ENCODE measurements at places on chromosomes 5 and 9. TPM values are rescaled to one million over a fixed set of nuclear protein-coding genes. Genes with fewer than 3 reads are reported as not detected.

DNA sequence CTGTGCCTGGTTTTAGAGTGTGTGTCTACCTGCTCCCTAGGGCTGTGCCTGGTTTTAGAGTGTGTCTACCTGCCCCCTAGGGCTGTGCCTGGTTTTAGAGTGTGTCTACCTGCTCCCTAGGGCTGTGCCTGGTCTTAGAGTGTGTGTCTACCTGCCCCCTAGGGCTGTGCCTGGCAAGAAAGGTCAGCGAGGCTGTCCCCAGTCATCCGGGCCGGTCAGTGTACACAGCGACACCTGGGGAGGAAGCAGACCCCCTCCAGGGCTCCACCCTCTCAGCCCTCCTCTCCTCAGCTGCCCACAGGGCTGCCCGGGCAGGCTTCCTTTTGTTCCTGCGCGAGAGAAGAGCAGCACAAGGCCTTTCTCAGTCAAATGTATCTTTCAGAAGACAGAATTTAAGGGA, 4.1 kb downstream of the NRARP start:
- no peak for DNase-seq

GRCh38 chr9:110986529-110986928, 51.7 kb downstream of the LPAR1 start:
- no peak for DNase-seq

Gene OTP
- 0.05 TPM for total RNA-seq

GRCh38 chr9:107881626-107882300, 392.2 kb upstream of the KLF4 start:
- no peak for DNase-seq

Gene ARID3C
- 0.33 TPM for total RNA-seq

- DNase-seq, result no peak
These were observed 125.9 kb downstream of the ROR2 start for GRCh38 chr9:91824151-91824550.

DNA sequence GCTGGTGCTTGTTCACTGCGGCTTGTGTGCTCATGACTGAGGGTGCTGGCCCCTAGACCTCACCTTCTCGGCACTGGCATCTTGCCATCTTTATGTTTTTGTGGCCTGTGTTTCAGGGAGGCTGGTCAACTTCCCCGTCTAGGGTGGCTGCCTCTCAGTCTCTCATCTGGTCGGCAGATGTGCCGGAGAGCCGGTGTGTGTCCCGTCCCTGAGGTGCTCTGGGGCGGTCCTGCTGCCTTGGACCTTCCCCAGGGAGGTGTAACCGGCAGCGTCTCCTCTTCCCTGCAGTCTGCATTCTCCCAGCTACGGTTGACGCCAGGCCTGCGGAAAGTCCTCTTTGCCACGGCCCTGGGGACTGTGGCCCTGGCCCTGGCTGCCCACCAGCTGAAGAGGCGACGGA, 5.6 kb downstream of the MIGA2 start:
- DNase-seq, result no peak

Gene SYK
- 0.28 TPM for total RNA-seq

GRCh38 chr5:180690562-180690961, 41.2 kb upstream of the FLT4 start:
- DNase-seq, result no peak

Gene NUTM2F
- not detected for total RNA-seq

DNA sequence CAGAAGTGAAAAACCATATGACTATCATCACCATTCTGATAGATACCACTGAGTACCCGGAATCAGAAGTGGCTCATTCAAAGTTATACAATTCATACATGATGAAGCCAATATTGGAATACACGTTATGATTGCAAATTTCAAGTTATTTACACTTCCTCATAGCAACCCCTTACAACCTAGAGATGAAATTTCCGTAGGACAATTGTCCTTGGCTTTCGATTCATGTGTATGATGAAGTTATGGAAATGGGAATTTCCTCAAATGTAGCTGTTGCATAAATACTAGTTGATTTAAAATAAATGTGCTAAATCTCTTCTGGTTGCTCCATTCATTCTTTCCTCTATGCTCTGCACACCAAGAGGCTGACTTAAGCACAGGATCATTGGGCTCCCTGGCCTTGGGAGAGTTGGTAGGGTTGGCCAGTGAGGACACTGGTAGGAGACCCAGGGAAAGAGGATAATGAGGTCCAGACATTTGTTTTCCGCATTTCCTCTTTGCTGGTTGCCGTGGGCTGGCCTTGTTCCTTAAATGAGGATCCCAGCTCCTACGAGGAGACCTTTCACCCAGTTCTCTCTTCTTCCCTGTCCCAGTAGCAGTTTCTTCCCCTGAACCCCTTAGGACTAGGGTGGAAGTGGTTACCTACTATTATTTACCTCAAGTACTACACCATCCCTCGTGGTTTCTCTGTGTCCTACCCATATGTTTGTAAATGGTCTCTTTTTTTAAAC, 90.3 kb downstream of the ZNF474 start:
- DNase-seq, result no peak

DNA sequence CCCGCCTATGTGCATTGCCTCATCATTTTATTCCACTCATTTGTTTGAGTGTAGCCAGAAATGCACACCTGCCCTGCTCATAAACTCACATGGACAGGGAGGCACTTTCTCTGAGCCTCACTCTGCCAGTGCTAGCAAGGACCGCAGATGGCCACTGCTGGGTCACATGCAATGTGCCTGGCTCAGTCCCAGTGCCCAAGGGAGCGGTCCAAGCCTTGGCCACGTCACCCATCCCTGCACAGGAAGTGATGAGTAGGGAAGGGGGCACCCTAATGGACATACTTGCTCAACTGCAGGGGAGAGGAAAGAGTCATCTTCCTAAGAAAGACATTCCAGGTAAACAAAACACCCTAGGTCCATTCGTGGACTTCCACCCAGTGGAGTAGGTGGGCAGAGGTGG, 630.9 kb downstream of the IRX1 start:
- no peak for DNase-seq

Gene TNFSF15
- 0.03 TPM for total RNA-seq

GRCh38 chr9:34177593-34178435, 1.0 kb upstream of the UBAP1 start:
- DNase-seq, result no peak

DNA sequence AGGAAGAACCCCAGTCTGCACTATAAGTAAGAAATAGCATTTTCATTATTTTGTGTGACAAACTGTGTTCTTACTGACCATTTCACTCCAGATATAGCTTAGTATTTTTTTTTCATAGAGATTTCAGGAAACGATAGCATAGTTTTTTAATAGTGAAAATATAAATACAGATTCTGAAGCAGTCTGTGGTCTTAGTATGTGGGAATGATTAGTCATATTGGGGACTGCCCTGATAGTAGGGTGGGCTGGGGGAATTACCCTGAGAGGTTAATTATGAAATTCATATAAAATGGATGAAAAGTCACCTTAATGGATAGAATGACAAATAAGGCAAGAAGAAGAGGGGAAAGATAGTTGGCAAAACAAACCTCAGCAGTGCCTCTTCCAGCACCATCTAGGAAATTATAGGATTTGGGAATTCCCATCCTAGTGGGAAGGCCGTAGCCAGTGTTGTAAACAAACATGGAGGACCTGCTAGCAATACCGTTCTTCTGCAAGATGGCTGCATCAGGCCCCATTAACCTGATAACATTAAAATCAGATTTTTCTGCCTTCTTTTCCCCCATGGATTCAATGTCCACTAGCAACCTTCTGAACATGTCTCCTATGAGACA, 23.7 kb upstream of the NR3C1 start:
- DNase-seq, result no peak

Gene WHRN
- 18.0 TPM for total RNA-seq

DNA sequence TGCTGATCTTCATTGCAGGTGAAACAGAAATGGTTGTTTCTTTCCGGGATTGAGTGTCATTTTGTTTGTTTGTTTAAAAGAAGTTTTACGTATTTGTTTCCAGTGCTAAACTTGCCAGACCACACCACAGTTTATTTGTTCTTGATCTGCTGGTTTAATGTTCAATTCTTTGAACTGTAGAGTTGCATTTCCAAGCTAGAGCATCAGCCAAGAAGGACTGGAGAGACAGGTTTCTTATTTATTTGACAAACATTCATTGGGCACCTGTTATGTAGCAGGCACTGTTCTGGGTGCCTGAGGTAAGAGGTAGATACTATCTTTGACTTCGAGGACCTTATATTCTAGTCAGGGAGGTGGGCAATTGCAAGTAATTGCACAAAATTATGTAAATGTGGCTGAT, 45.0 kb downstream of the MCCC2 start:
- no peak for DNase-seq

DNA sequence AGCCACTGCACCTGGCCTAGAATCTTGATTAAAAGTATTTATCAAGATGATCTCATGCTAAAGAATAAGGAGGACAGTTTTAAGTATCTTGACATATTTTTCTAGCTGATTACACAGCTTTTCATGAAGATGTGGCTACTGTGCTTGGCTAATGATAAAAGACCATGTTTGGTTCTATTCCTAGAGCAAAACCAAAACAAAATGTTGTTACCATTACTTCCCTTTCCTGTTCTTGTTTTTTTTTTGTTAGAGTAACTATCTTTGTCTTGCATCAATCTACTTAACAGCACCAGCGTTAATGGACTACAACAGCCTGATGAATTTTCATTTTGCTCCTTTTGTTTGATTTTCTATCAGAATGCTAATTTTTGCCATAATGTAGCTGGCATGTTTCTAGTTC, 86.2 kb upstream of the DHFR start:
- DNase-seq, result no peak

DNA sequence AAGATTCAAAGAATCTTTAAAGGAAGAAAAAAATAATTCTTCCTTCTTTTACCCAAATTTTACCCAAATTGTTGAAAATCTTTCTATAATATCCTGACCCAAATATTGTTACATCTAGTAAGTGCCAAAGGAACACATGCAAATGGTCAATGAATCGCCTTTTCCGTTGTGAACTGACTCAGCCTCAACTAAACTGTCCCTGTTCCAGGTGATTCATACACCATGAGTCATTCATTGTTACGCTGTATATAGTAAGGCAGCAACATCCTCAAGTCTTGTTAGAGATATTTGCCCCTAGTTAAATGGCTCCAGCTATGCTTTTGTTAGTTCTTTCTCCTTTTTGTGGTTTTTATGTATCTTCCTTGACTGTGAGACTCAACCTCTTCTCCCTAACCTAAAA, 9.7 kb downstream of the PTGER4 start:
- DNase-seq, result peak; percentile 100

DNA sequence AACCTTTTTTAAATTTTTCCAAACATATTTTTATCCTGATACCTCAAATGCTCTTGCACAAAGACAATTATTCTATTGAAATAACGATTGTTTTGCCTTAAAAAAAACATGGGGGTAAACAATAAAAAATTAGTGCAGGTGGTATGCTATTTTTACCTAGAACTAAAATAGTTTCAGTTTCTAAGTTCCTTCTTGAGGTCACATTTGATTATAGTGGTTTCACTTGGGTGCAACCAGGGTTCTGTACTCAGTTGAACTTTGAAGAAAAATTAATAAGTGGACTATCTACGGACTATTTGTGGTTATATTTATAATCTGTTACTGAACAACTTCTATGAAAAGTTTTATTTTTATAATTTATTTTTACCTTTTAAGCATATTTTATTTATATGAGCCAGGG, 387.1 kb upstream of the IZUMO3 start:
- DNase-seq, result no peak

Gene NR2F1-AS1
- 27.0 TPM for total RNA-seq

GRCh38 chr5:167880420-167880819, 411.0 kb upstream of the WWC1 start:
- DNase-seq, result no peak

- no peak for DNase-seq
These were observed 340.6 kb downstream of the CAAP1 start for GRCh38 chr9:26551971-26552370.

Gene PCDHA13
- total RNA-seq, result 1.0 TPM

- DNase-seq, result no peak
These were observed 357.3 kb downstream of the SPOCK1 start for GRCh38 chr5:137141779-137142178.

DNA sequence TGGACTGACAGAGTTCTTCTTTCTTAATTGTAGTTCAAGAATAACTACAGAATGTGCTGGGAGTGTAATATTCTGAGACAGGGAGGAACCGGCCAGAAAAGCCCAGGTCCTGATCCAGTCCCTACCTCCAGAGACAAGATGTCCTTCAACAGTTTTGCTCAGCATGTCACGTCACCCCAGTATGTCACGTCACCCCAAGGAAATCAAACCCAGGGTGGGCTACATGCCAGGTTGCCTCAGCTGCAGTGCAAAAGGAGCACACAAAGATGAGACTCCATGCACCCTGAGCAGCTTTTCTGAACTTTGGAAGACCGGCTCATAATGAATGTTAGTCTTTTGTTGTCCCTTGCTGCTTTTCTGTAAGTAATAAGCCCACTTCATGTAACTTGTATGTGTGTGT, 25.9 kb upstream of the NIPAL4 start:
- DNase-seq, result no peak

Gene PKN3
- 19.9 TPM for total RNA-seq

Gene GABRB2
- total RNA-seq, result not detected

GRCh38 chr5:99037668-99038067, 108.9 kb upstream of the CHD1 start:
- no peak for DNase-seq

- DNase-seq, result no peak
These were observed 3.6 kb upstream of the JADE2 start for GRCh38 chr5:134521841-134522240.

- DNase-seq, result no peak
These were observed 68.5 kb downstream of the FRMD3 start for GRCh38 chr9:83469722-83470121.

Gene NR5A1
- total RNA-seq, result 2.5 TPM

- no peak for DNase-seq
These were observed 115.8 kb upstream of the SLC25A48 start for GRCh38 chr5:135718651-135719050.

- DNase-seq, result no peak
These were observed 1787.7 kb downstream of the EFNA5 start for GRCh38 chr5:105882956-105883481.

DNA sequence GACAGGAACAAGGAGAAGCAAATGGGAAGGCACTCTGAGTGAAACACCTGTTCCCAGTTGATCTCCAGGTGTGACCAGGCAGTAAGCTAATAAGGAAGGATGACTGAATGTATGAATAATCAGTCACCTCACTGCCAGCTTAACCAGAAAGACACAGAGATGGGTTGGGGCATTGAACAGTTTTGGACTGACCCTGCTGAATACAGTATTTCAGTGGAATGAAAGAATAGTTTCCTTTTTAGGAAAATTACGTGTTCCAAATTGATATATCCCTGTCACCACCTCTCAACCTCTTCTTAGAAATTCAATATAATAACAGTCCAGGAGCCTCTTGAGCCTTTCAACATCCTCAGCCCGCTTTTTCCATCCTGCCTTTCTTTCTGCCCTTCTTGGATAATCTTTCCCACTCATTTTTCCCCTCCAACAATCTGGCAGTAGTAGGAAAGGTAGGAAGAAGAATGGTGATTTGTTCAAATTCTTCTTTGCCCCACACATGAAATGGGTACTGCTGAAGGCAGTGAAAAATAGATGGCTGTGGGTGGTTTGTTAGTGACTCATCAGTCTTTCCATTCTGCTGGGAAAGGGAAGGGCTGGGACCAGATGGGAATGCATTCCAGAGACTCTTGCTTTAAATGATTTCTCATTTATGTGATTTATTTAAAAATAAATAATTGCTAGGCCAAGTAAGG, 117.9 kb downstream of the ZSWIM6 start:
- peak; percentile 39 for DNase-seq

All from Panc1 (cell line).